ENCODE measurements at places on chromosomes 6 and 20.

DNA sequence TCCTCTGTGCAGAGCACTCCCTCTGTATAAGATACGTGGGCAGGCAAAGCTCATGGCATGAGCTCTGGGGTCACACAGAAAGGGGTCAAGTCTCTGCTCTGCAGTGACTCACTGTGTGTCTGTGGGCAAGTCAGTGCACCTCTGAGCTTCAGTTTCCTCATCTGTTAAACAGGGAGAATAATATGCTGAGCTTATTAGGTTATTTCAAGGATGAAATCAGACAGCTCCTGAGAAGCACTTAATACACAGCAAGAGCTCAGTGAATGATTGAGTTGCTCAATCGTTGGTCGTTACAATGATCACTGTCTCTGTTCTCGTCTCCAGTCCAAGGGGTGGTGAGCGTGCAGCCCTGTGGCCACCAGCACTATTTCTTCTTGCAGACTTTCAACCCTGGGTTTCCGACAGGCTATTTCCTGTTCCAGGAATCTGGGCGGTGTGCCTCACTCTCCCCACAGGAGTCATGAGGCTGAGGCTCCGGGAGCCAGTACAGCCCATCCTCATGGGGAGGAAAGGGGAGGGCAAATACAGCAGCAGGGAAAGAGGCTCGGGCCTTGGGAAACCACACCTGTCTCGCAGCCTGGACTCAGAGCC is 28.9 kb downstream of the KIAA1755 start:
- DNase-seq = no peak

DNA sequence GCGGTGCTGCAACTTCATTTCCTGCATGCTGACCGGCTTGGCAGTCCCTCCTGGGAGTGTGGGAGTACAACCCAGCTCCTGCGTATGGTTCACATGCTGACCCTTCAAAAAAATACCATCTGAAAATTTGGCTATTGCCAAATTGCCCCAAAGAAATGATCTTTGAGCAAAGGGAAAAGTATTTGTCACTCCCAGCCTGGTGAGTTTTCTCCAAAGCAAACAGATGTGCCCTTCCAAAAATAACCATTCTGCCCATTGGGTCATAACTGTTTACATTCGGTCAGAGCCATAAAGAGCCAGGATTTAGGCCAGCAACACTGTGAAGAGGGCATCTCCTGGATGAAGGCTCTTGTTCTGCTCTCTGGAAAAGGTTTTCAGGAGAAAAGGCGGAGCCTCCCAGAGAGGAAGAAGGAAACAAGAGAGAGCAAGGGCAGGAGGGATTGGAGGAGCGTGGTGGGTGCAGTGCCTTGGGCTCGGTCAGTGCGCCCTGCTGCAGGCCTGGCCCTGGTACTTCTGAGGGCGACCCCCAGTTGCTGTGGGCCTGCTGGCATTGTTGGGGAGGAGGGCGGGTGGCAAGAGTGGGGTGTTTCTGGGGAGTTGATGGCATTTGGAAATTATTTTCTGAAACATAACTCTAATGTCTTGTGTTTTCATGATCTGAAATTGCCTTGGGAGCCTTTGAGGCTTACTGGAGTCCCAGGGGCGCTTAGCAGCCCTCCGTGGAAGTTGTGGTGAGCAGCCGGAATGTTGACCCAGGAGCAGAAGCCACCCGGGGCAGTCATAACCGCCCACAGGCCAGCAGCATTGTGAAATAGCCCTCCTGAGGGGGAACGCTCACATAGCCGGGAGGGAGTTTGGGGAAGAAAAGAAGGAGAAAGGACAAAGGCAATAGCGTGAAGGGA is 248.4 kb downstream of the MYLK4 start:
- DNase-seq = no peak

GRCh38 chr6:26389349-26389894 is 6.5 kb downstream of the BTN2A2 start:
- DNase-seq = no peak

GRCh38 chr20:46268131-46268614 is 40.1 kb downstream of the CDH22 start:
- DNase-seq = no peak

- DNase-seq = no peak
Measured at GRCh38 chr6:121285041-121285440, 49.2 kb downstream of the TBC1D32 start.

GRCh38 chr6:132068766-132069165 is 117.6 kb upstream of the CCN2 start:
- no peak for DNase-seq

DNA sequence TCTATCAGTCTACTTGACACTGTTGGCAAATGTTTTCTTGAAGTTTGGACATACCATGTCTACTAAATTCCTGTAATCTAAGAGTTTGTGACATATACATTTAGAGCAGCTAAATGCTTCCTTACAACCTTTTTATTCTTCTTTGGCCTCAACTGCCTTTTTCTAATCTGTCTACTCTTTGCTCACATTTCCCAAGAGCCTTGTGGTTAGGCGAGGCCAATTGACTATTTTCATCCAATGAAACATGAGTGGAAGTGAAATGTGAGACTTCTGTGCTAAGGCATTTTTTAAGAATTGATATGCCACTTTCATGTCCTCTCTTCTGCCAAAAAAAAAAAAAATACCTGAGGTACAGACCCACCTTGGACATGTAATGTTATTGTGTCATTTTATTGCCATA is 158.2 kb upstream of the MCHR2 start:
- no peak for DNase-seq

- DNase-seq = no peak
Measured at GRCh38 chr6:137084090-137084489, 39.3 kb upstream of the IL20RA start.

DNA sequence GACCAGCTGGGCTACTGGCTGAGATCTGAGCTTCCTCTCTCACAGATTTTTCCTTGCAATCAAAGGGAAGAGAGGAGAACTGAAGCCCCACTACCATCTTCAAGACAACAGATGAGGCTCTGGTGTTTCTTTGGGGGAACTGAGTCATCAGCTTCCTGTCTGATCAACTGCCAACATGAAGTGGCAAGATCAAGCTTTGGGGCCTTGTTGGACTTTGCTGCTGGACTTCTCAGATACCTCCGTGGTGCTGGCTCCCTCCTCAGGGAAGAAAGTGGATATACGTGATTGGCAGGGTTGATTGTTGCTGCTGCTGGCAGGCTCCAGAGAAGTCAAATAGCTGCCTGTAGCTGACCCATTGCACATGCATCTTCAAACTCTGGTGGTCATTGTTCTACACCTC is 3.6 kb upstream of the TOX2 start:
- no peak for DNase-seq

DNA sequence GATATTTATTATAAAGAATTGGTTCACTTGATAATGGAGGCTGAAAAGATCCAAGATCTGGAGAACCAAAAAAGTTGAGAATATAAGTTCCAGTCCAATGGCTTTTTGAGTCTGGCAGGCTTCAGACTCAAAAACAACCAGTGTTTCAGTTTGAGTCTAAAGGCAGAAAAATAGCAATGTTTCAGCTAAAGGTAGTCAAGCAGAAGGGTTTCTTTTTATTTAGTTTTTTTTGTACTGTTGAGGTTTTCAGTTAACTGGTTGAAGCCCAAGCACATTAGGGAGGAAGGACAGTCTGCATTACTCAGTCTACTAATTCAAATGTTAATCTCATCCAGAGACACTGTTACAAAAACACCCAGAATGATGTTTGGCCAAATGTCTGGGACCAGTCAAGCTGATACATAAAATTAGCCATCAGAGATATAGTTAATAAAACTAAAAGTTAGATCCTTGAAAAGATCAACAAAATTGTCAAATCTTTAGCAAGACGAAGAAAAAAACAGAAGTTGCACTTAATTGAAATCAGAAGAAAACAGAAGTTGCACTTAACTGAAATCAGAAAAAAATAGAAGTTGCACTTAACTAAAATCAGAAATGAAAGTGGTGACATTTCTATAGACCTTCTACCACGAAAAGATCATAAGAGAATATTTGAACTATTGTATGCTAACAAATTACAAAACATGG is 980.3 kb upstream of the FLRT3 start:
- no peak for DNase-seq

DNA sequence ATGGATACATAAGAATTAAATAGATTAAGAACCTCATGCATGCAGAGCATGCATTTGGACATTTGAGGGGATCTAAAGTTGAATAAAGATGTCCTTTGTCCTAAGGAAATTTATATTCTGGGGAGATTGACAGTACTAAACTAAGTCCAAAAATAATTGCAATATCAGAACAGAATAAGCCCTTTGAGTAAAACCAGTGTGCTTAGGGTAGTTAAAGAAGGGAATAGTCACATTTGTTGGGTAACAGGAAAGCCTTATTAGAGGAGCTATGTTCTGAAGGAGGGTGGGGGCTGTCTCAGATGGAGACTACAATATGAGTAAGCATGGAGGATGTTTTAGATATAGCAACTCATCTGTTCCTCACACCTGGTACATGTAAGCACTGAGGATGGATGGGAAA is 35.8 kb downstream of the CDC5L start:
- no peak for DNase-seq

GRCh38 chr6:131317516-131317915 is 182.2 kb downstream of the AKAP7 start:
- DNase-seq = no peak

GRCh38 chr6:27312950-27313271 is 838 bp upstream of the POM121L2 start:
- no peak for DNase-seq

DNA sequence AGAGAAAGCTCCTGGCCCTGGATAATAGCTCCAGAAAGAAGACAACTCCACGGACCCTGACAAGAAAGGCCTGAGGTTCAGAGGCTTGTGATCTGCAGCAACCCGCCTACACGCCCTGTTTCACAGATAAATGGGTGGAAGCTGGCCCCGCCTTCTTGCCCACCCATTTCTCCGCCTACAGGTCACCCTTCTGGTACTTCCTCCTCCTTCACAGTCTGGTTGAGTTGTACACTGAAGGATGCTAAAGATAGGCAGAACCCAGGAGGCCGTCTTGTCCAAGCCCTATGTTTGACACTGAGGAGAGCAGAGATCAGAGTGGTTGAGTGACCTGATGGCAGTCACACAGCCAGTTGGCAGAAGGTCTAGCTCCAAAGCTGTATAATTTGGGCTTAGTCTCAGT is 34.2 kb upstream of the MDGA1 start:
- no peak for DNase-seq

GRCh38 chr6:156954191-156954590 is 177.0 kb downstream of the ARID1B start:
- DNase-seq = no peak

DNA sequence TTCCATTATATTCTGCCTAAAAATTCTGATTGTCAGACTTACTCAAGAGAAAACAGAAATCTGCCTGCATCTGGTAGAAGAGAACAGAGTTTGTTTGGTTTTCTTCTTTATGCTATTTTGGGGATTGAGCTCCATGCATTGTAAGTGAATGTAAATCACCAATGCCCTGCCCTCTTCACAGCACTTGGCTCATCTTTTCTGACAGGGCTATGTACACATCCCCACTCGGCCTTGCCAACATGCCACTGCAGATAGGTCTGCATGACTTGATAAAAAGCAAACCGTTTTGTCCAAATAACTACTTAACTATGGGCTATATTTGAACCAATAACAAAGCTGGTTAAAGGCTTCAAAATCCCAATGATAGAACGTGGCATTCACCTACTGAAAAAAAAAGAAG is 117.7 kb downstream of the IBTK start:
- no peak for DNase-seq

- no peak for DNase-seq
Measured at GRCh38 chr6:7691675-7692452, 34.0 kb upstream of the BMP6 start.

GRCh38 chr20:4063631-4064030 is 48.3 kb upstream of the RNF24 start:
- no peak for DNase-seq

- DNase-seq = no peak
Measured at GRCh38 chr6:40075056-40075590, 140.9 kb upstream of the MOCS1 start.

DNA sequence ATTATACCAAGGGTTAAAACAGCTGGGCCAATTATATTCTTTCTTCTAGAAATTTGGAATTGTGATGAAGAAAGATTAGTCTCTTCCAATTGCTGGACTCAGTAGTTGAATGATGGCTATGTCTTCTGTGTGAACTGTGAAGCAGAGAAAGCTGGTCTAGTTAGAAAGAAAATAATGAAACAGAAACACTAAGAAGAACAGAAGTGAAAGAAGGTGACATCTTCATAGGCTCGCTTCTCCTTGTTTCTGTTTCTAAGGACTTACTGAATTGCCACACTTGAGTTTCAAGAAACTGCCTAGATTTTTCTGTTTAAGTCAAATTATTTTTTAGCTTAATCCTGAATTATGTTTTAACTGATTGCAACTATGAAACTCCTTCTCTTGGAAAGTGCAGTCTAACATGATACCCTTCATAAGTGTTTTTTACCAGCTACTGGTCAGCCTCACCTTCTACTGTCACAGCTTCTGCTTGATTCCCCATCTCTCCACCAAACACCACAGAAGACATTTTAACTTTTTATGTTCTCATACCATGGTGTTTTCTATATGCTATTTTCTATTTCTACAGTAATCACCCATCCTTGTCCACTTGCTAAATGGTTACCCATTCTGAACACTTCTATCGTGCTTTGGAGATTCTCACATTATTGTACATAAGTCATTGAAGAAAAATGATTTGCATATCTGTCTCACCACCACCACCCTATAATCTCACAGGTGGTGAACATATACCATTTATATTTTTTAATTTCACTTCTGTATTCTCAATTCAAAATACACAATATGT is 268.8 kb downstream of the GRIK2 start:
- no peak for DNase-seq

DNA sequence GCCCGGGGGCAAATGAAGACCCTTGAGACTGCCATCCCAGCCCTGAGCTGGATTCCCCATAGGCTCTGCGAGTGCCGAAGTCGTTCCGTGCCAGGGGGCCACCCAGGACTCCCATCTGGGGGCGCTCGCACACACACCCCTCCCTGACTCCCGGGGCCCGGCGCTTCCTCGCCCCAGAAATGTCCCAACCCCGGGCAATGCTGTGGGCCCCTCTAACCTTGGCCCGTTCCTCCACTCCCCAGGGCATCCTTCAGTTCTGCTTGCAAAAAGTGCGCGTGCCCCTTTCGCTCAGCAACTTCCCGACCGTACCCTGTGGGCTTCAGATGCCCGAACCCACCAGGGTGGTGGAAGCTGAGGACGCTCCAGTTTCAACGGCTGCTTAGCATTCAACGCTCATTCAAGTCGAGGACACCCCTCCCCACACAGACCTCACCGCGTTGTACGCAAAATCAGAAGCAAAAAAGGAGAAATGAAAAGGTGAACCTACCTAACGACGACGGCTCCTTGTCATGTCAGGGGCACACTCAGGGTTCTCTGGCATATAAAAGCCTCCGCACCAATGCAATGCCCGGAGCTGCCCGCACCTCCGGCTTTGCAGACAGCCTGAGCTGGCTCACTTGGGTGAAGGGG is 25.3 kb downstream of the RIPOR2 start:
- DNase-seq = no peak
